ENCODE measurements at places on chromosomes 2 and 18.
A peak's percentile ranks its signal among the peaks of the same experiment; 100 is the strongest.

GRCh38 chr18:63177919-63178821 is 141.4 kb downstream of the BCL2 start:
- no peak for DNase-seq

GRCh38 chr18:79368681-79369080 is 27.0 kb upstream of the NFATC1 start:
- no peak for DNase-seq

GRCh38 chr18:29823671-29824070 is 1218.9 kb downstream of the DSC3 start:
- DNase-seq, result no peak

- DNase-seq, result no peak
These were observed 76.2 kb upstream of the YWHAQ start for GRCh38 chr2:9707008-9707407.

DNA sequence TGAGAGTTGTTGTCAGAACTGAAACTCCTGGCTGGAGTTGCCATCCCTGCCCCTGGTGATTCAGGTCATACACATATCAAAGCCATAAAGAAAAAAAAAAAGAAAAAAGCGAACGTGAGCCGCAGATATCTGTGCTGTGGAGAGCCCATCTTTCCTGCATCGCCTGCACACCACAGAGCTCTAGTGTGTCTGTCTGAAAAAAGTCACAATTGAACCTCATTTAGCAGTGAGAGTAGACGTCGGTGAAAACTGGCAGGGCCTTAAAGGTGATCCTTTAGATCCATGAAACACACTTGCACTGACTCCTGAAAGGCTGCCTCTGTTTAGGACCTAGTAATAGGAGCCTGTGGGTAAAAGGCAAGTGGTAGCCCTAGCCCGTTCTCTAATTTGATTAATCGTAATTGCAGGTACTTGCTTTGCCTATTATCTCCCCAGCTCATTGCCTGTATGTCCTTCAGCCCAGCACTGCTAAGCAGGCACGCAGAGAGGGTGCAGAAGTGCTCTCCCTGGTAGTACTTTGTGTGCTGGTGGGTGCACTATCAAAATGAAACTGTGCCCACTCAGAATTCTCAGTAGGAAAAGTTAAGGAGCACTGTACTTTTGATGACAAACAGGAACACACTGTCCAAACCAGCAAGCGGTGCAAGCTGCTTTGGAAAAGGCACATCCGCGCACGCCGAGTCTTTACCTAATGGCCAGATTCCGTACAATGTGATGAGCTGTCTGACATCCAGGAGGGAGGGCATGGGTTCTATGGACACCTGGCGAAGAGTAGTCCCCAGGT is 103.5 kb upstream of the ASB18 start:
- no peak for DNase-seq

GRCh38 chr18:28005164-28005563 is 171.8 kb downstream of the CDH2 start:
- DNase-seq, result no peak

GRCh38 chr18:14928396-14928795 is 180.4 kb downstream of the ANKRD30B start:
- no peak for DNase-seq

DNA sequence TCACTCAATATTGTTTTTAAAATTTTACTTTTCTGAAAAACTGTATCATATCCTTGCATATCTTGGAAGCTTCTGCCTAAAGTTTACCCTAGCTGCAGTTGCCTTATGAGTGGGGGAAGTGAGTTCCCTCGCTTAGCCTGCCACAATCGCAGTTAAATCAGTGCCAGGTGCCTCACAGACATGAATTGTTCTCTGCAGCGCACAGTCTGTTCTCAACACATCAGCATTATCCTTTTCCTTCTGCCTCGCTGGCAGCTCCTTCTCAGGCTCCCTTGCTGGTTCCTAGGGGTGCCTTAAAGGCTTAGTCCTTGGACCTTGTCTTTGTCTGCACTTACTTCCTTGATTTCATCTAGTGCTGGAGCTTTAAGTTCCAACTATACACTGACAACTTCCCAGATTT is 132.8 kb downstream of the TTC27 start:
- DNase-seq, result no peak

GRCh38 chr2:67626656-67627055 is 229.5 kb downstream of the ETAA1 start:
- no peak for DNase-seq

DNA sequence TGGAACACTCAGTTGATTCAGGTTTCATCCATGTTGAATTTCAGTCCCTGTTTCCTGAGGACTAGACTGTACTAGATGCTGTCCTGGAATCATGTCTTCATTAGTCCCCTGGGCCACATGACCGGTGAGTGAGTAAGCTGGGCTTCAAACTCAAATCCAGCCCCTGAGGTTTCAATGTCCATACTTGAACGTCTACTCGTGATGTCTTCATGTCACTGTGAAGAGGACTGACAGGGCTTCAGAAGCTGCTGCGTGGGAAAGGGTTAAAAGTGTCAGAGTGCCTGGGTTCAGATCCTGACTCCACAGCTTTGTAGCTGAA is 101.2 kb downstream of the CDK15 start:
- no peak for DNase-seq

DNA sequence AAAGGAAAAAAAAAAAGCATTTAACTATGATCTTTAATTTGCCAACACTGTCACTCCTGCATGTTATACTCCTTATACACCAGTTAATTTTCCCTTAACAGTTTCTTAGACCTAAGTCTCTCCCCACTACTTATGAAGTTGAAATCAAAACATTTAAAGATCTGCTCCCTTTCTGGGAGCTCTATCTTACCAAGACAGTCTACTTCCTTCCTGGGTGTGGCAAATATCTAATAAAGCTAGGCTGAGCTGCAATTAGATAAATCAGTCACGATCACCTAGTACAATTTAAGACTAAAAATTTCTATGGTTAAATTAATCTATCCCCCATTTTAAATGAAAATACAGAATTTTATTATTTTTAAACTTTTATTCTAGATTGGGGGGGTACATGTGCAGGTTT is 33.4 kb downstream of the PUM2 start:
- peak; percentile 14 for DNase-seq

- no peak for DNase-seq
These were observed 276.2 kb downstream of the MYCN start for GRCh38 chr2:16216558-16216945.

- no peak for DNase-seq
These were observed 272.4 kb upstream of the NRXN1 start for GRCh38 chr2:51304311-51304710.

Measured in CD4-positive, alpha-beta T cell treated with Interleukin-15 for 4 hours (primary cell).